ENCODE measurements at places on chromosomes 6 and 20.

- no peaks in the 10 kb centered on the region for H3K27me3 ChIP-seq
- H3K4me1 ChIP-seq: peaks cover 43% of the 10 kb centered on the region
- DNase-seq: no peak
These were observed 1.5 kb upstream of the SNRNP48 start for GRCh38 chr6:7588506-7588905.

- no peaks in the 10 kb centered on the region for H3K4me1 ChIP-seq
- no peaks in the 10 kb centered on the region for H3K36me3 ChIP-seq
- DNase-seq: no peak
- H3K27me3 ChIP-seq: no peaks in the 10 kb centered on the region
- H3K27ac ChIP-seq: no peak overlapping the region
These were observed 7.1 kb downstream of the CD93 start for GRCh38 chr20:23079016-23079351.

DNA sequence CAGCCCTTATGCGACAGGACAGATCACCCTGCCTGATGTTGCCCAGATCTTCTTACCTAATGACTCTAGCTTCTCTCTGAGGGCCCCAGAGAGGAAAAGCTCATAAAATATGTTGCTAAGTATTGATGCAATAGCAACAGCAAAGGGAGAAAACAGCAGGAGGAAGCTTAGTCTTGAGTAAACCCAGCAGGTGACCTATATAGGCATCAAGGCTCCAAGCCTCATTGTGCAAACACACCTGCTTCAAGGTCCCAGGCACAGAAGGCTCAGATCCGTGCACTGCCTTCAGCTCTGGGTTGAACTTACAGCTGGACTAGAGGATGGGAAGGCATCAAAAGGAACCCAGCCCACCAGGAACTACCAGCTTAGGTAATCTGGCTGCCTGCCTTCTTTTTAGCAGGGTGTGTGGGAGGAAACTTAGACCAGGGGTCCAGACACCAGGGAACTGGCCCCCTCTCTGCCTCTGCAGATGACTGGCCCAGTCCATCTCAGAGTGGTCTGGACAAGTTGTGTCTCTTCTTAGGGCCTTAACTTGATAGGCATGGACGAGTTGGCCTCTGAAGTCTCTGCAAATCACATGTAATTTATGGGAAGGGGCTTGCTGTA lies 34.4 kb downstream of the TGM3 start:
- peaks cover 1% of the 10 kb centered on the region for H3K4me1 ChIP-seq
- H3K4me3 ChIP-seq: no peak overlapping the region
- DNase-seq: no peak
- H3K27ac ChIP-seq: no peak overlapping the region

- H3K4me1 ChIP-seq: no peaks in the 10 kb centered on the region
- DNase-seq: no peak
- no peaks in the 10 kb centered on the region for H3K36me3 ChIP-seq
- H3K27ac ChIP-seq: no peak overlapping the region
- H3K4me3 ChIP-seq: no peak overlapping the region
These were observed 149.6 kb downstream of the RIMS1 start for GRCh38 chr6:72035966-72036365.

DNA sequence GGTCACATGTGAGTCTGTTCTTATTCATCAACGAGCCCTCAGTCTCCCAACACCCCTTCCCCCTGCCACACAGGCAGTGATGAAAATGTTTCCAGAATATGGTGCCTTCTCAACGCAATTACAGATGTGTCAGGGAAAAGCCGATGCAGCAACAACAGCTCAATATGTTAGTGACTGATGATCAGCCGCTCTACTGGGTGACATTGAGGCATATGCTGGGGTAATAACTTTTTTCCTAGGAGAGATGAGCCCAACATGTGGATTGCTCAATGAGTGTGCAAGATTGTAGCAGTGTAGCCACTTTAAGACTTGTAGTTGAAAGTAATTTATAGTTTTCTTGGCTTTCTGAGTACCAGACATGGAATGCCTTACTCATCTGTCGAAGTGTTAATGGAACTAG lies 49.4 kb downstream of the DTD1 start:
- H3K27ac ChIP-seq: no peak overlapping the region
- no peak overlapping the region for H3K4me3 ChIP-seq
- DNase-seq: no peak
- no peaks in the 10 kb centered on the region for H3K4me1 ChIP-seq
- H3K36me3 ChIP-seq: peaks cover 52% of the 10 kb centered on the region

Measured in naive thymus-derived CD8-positive, alpha-beta T cell (primary cell).